ENCODE measurements at places on chromosomes 1 and 21.

DNA sequence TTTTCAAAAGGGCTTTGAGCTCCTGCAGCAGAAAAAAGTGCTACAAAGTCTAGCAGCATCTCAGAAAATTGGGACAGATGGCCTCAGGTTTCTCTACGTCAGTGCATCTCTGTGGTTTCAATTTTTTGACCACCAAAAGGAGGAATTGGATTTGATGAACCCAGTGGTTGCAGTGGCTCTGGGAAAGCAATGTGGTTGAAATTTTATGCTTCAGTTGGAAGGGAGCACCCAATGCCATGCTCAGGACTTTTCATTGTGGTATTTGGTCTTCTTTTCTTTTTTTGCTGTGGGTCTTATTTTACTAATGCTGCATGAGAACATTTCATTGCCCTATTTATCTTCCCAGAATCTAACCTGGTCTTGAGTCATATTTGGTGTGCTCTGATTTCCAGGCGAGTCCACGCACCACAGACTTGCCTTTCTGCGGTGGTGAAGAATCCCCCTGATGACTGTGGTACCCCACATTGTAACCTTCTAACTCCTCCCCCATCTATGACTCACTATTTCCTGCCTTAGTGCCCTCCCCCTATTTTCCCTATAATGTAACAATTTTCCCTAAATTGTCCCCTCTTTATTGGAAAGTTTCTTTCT is 56.7 kb downstream of the S1PR1 start:
- no peak for DNase-seq

DNA sequence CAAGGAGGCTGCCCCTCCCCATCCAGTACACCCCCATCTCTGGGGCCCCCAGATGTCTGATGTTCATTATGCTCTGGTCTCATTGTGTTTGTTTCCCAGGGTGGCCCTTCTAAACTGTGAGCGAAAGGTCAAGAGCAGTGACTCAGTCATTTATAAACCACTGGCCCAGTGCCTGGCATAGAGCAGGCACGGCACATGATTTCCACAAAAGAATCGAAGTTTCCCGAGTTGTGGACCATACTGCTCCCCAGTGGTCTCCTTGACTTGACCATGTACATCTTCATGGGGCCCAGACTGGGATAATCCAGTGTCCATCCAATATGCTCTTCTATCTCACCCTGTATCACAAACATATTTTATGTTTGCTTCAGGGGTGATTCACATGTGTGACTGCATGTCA is 153.3 kb downstream of the NR5A2 start:
- DNase-seq = no peak

GRCh38 chr1:197928849-197929336 is 11.7 kb downstream of the LHX9 start:
- no peak for DNase-seq

DNA sequence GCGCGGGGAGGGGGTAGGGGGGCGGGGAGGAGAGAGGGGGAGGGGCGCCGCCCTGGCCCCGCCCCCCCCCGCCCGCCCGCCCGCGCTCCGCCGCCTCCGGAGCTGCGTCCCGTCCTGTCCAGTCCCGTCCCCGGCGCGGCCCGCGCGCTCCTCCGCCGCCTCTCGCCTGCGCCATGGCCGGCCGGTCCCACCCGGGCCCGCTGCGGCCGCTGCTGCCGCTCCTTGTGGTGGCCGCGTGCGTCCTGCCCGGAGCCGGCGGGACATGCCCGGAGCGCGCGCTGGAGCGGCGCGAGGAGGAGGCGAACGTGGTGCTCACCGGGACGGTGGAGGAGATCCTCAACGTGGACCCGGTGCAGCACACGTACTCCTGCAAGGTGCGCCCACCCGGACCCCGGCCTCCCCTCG is at the start of gene AGRN:
AGRN (plus strand) TSS at position 121 of the 405 bp plus-strand sequence; CDS start at position 174, 53 bp downstream.
- DNase-seq = no peak
